ENCODE measurements at places on chromosomes 12 and 14.

- no peak for DNase-seq
Observed at GRCh38 chr14:32193532-32193931, 8.3 kb upstream of the RNU6-7 start.

GRCh38 chr14:73616831-73617230 is 4.5 kb downstream of the ACOT6 start:
- DNase-seq = no peak

DNA sequence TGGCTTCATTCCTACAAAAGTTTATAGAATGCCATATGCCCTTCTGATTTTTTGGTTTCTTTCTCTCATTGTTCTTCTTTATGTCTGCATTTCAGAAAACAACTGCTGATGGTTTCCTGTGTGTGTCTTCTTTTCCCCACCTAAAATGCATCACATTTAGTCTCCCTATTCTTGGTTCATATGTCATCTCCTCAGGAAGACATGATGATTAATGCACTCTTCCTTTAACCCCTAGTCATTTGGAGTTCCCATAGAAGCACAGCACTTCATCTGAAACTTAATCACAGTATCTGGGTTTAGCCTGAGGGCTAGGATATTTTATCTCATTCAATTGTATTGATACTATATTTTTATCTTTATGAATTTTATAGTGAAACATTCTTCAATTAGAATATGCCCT is 21.5 kb downstream of the GNPNAT1 start:
- no peak for DNase-seq

GRCh38 chr12:75528692-75529091 is 17.3 kb upstream of the KRR1 start:
- DNase-seq = no peak

DNA sequence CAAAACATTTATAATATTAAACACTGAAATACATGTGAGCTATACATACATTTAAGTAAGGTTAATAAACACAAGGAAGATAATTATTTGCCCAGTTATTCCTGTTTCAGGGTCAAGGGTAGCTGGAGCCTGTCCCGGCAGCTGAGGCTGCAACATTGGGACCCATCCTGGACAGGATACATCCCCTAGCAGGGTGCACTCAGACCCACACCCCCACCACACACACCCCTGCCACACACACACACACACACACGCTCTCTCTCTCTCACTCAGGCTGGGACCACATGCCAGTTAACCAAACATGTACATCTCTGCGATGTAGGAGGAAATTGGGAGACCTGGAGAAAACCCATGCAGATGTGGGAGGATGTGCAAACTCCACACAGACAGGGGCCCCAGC is 112.6 kb upstream of the TMCC3 start:
- DNase-seq = no peak

DNA sequence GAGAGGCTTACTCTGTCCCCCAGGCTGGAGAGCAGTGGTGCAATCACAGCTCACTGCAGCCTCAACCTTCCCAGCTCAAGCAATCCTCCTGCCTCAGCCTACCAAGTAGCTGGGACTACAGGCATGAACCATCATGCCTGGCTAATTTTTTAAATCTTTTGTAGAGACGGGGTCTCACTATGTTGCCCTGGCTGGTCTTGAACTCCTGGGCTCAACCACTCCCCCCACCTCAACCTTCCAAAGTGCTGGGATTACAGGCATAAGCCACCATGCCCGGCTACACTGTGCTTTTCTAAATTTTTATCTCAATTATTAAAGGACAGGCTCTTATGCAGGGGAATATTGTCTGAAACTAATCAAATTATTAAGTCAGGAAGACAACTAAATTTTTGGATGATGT is 44.6 kb downstream of the EML1 start:
- DNase-seq = no peak

DNA sequence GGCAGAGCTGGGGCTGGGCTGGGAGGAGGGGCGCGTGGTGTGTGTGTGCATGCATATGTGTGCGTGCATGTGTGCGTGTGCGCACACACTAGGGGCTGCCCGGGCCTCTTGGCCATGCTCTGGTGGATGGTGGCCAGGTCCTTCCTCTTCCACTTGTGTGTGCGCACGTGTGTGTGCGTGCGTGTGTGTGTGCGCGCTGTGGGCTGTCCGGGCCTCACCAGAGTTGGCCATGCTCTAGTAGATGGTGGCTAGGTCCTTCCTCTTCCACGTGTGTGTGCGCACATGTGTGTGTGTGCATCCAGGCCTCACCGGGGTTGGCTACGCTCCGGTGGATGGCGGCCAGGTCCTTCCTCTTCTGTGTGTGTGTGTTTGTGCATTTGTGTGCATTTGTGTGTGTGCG is 24.7 kb downstream of the FOXN4 start:
- DNase-seq = no peak

GRCh38 chr12:58387199-58387598 is 445.8 kb downstream of the ATP23 start:
- no peak for DNase-seq

DNA sequence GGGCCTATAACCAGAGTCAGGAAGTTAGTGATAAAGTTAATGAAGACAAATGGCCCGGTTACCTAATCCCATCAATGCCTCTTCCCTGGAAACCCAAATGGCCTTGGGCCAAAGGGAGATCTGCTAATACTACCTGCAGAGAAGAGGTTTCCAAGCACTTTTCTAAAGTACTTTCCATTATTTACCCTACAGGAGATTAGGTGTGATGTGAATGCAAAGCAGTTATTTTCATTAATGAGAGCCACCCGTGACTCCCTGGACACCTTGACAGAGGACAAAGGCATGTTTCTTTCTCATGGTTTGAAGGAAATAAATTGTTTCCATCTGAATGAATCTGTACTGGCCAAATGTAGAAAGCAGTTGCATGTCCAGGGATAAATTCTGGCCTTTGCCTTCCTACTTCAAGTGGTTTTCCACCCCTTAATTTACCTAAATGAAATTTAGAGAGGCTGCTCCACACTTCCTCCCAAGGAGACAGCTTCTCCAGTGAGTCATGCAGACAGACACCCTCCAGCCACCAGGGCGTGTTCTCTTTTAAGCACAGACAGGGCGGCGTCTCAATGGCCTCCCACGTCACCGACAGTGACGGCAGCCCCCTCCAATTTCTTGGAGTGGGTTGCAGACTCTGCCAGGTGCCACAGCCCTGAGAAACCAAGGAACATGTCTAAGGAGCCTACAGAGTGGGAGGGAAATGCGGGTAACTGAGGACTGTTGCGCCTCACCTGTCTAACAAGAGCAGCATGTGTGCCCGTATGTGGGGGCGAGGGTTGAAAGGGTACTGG is 43.9 kb upstream of the GNPNAT1 start:
- DNase-seq = no peak

DNA sequence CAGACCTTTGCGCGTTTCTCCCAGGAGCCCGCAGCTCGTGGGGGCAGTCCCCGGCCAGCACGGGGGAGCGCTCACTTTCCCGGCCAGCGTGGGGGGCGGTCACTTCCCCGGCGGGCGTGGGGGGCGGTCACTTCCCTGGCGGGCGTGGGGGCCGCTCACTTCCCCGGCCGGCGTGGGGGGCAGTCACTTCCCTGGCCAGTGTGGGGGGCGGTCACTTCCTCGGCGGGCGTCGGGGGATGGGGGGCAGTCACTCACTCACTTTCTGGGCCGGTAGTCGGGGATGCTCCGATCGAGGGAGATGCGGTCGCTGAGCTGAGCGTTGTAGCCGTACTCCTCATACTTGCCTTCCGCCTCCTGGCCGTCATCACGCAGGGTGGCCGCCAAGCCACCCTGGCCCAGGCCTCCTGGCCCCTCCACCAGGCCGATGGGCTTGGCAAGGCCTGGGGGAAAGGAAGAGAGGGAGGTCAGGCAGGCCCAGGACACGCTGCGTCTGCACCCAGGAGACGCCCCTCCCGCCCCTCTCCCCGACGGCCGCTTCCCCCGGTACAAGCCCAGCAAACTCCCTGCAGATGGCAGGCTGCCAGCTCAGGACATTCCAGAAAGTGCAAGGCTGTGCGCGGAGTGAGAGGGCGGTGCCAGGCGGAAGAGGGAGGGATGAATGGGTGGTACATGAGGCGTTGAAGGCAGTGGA is 43.3 kb downstream of the GALNT9 start:
- DNase-seq = no peak

GRCh38 chr12:93121729-93122488 is 192.8 kb upstream of the EEA1 start:
- DNase-seq = no peak

DNA sequence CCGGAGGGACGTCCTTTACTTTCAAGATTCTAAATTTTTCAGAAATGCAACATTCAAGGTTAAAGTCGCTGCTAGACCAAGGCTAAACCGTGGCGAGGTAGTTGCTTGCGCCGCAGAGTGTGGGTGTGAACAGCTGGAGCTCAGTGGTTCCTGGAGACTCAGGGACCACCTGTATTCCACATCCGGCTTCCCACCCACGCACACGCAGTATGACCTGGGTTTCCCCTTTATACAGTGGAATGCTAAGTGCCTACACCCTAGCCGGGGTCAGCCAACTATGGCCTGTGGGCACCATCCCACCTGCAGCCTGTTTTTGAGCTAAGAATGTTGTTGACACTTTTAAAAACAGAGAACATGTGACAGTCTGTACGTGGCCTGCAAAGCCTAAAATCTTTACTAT is 42.9 kb upstream of the TESC start:
- DNase-seq = no peak

DNA sequence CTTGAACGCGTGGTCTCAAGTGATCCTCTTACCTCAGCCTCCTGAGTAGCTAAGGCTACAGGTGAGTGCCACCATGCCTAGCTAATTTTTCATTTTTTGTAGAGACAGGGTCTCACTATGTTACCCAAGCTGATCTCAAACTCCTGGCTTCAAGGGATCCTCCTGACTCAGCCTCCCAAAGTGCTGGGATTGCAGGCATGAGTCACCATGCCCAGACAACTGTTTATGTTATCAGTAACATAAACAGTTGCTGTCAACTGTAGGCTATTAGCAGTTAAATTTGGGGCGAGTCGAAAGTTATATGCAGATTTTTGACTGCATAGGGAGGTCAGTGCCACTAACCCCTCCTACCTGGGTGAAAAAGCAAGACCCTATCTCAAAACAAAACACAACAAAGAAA is 26.2 kb upstream of the LRRK2 start:
- no peak for DNase-seq

DNA sequence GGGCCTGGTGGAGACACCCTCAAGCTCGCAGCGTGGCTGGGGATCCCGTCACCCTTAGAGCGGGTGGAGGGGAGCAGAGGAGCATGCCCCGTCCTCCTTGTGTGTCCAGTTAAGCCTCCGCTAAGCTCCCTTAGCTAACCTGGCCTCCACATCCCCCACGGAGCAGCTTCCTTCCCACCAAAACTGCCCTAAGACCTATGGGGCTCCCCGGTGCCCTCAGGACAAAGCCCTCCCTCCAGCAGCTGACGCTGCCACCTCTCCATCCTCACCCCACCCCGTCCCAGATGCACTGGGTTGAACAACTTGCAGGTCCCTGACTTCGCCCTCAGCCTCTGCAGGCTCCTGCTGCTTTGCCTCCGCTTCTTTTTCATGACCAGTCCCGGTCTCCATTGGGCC is 4.0 kb downstream of the AHNAK2 start:
- no peak for DNase-seq

GRCh38 chr12:60451457-60451856 is 855.6 kb downstream of the SLC16A7 start:
- DNase-seq = no peak

DNA sequence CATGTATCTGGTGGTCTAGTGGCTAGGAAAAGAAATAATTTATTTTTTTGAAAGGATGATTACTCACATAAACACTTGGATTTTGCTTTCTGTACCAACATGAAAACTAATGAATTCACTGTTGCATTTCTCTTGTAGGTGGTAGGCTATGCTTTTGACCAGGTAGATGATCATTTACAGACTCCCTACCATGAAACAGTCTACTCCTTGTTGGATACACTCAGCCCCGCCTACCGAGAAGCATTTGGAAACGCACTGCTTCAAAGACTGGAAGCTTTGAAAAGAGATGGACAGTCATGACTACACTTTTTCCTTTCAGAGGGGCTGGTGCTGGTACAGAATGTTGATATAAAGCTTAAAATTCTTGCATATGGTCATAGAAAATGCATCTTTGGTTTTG is 6.5 kb upstream of the AK7 start:
- no peak for DNase-seq

GRCh38 chr12:106758349-106759110 is 16.0 kb upstream of the RIC8B start:
- DNase-seq = no peak

DNA sequence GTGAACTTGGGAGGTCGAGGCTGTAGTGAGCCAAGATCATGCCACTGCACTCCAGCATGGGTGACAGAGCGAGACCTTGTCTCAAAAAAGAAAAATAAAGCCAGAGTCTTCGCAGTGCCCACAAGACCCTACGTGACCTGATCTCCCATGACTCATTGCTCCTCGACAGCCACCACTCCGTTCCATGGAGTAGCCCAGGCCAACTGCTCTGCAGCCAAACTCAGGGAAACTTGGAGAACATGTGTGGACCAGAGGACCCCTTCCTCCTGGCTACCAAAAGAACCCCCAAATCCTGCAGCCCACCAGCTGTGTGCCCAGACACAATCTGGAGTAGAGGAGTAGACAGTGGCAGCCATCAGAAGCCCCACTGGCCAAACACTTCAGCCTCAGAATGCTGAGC is 32.1 kb upstream of the PPP2R5C start:
- no peak for DNase-seq

GRCh38 chr12:116459916-116460663 is 99.1 kb upstream of the MAP1LC3B2 start:
- no peak for DNase-seq

DNA sequence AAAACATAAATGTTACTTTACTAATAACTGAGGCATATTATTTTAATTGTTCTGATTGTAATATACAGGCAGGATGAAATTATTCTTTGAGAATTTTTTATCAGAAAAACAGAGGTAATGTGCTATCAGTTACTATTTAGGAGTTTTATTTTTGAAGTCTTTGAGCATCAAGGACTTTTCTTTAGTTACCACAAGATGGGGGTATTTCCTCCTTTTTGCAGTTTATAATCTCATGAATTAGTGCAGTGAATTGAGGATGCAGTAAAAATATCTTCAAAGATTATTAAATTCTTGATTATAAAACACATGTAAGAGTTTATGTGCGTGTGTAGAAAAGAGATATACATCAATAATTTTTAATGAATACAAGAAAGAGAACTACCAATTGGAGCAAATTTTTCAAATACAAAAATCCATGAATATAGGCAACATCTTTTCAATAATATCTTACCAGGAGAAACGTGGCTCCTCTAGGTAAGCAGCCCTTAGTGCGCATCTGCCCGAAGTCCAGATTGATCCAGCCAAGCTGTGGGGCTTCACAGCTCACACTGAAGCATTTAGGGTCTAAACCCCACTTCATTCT is 71.6 kb downstream of the ERGIC2 start:
- no peak for DNase-seq
